ENCODE measurements at places on chromosomes 12 and 14.
A peak's percentile ranks its signal among the peaks of the same experiment; 100 is the strongest.

- DNase-seq, result no peak
- H3K36me3 ChIP-seq, result no peaks in the 10 kb centered on the region
- no peaks in the 10 kb centered on the region for H3K27me3 ChIP-seq
- H3K4me1 ChIP-seq, result no peaks in the 10 kb centered on the region
Measured at GRCh38 chr12:51744235-51744634, 104.3 kb downstream of the FIGNL2 start.

GRCh38 chr12:46360908-46361666 lies 11.5 kb downstream of the SLC38A2 start:
- peak overlapping the region; percentile 51 for H3K27ac ChIP-seq
- peak; percentile 80 for DNase-seq
- no peaks in the 10 kb centered on the region for H3K27me3 ChIP-seq
- H3K4me3 ChIP-seq, result no peak overlapping the region

DNA sequence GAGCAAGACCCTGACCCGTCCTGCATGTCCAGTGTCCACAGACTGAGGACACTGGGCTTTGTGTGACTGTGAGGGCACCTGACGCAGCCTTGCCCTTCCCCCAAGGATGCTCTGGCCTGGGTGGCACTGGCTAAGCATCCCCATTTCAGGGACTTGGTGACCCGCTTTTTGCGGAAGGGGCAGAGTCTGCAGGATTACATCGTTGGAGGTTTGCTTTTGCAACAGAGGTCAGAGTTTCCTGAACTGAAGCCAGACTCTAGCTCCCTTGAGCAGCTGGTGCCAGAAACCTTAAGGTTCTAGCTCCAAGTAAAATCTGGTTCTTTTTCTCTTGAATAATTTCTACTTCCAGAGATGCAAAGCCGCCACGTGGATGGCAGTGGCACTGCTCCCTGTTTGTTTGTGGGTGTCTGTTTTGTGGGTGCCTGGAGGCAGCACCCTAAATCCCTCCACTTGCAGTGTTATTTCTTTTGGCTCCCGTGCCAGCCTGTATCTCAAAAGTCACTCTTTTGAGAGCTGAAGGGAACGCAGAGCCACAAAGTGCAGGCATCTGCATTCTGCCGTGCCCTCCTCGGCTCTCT lies 184.7 kb downstream of the TSPAN9 start:
- no peaks in the 10 kb centered on the region for H3K36me3 ChIP-seq
- H3K4me3 ChIP-seq, result no peak overlapping the region
- DNase-seq, result no peak
- H3K27ac ChIP-seq, result no peak overlapping the region
- no peaks in the 10 kb centered on the region for H3K4me1 ChIP-seq

DNA sequence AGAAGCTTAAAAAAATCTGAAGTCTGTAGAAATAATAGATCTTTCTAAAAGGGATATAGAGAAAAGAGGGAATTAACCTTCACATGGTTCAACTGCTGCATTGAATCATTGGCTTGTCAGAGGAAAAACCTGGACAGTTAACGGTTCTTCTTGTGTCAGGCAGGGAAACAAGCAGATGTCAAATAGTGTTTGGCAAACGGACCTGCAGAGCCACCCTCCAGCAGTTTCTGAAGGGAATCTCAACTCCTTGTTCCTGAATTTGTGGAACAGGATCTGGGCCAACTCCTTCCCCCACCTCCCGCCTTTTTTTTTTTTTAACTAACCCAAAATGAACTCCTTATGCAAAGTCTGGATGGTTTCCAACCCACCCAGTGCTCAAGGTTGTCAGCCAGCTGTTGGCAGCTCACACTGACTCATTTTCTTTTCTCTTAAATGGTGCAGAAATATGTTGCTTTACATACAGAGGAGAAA lies 187.3 kb downstream of the CAND1 start:
- H3K36me3 ChIP-seq, result no peaks in the 10 kb centered on the region
- peaks cover 18% of the 10 kb centered on the region for H3K4me1 ChIP-seq
- H3K27ac ChIP-seq, result no peak overlapping the region
- H3K27me3 ChIP-seq, result no peaks in the 10 kb centered on the region
- no peak overlapping the region for H3K4me3 ChIP-seq

DNA sequence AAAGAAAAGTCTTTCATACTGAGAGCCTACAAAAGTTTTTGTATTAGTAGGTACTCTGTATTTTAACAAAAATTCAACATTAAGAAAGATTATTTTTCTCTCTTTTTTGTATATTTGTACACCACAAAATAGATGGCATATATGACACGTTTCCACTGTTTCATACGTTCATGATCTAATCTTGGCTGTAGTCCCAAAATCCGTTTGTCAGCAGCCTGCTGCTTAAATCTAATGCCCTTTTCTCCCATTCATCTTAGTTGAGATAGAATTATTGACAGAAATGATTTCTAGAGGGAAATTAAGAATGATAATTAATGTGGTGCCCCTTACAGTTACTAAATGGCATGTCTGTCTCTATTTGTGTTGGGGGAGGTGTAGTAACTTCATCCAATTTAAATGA lies 140.7 kb upstream of the NOVA1 start:
- no peak overlapping the region for H3K27ac ChIP-seq
- no peak overlapping the region for H3K4me3 ChIP-seq
- H3K27me3 ChIP-seq, result no peaks in the 10 kb centered on the region
- H3K4me1 ChIP-seq, result no peaks in the 10 kb centered on the region
- DNase-seq, result no peak

GRCh38 chr14:60655898-60656685 lies 6.8 kb upstream of the SIX1 start:
- H3K27me3 ChIP-seq, result peaks cover 16% of the 10 kb centered on the region
- no peak overlapping the region for H3K27ac ChIP-seq
- no peaks in the 10 kb centered on the region for H3K36me3 ChIP-seq
- no peaks in the 10 kb centered on the region for H3K4me1 ChIP-seq
- peak overlapping the region; percentile 70 for H3K4me3 ChIP-seq

- no peaks in the 10 kb centered on the region for H3K4me1 ChIP-seq
- H3K36me3 ChIP-seq, result no peaks in the 10 kb centered on the region
- DNase-seq, result no peak
- no peaks in the 10 kb centered on the region for H3K27me3 ChIP-seq
Measured at GRCh38 chr12:102408487-102409297, 71.7 kb downstream of the IGF1 start.

GRCh38 chr12:112514926-112515642 lies 96.3 kb downstream of the PTPN11 start:
- no peak overlapping the region for H3K27ac ChIP-seq
- no peaks in the 10 kb centered on the region for H3K27me3 ChIP-seq
- no peaks in the 10 kb centered on the region for H3K36me3 ChIP-seq
- no peak overlapping the region for H3K4me3 ChIP-seq
- no peak for DNase-seq
- no peaks in the 10 kb centered on the region for H3K4me1 ChIP-seq

DNA sequence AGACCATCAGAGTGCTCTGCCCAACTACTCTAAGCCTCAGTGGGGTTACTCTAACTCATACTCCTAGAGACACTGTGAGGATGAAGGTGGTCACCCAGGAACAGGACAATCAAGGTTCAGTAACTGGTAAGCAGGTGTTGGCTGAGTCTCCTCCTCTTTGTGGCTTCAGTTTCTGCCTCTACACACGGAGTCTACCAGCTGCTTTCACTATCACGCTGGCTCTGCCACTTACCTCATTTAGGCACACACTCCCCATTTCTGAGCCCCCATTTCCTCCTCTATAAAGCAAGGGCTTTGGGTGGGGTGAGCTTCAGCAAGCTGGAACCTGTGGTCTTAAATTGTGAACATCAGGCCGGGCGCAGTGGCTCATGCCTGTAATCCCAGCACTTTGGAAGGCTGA lies 7.3 kb upstream of the TCHP start:
- H3K27me3 ChIP-seq, result no peaks in the 10 kb centered on the region
- DNase-seq, result peak; percentile 75
- H3K36me3 ChIP-seq, result no peaks in the 10 kb centered on the region

GRCh38 chr12:122207391-122207790 lies 3.9 kb downstream of the B3GNT4 start:
- no peaks in the 10 kb centered on the region for H3K27me3 ChIP-seq
- H3K4me3 ChIP-seq, result no peak overlapping the region
- DNase-seq, result no peak
- no peak overlapping the region for H3K27ac ChIP-seq

GRCh38 chr12:123444092-123445026 lies 7.9 kb upstream of the RILPL2 start:
- H3K36me3 ChIP-seq, result no peaks in the 10 kb centered on the region
- no peaks in the 10 kb centered on the region for H3K27me3 ChIP-seq
- DNase-seq, result no peak
- no peak overlapping the region for H3K27ac ChIP-seq
- no peaks in the 10 kb centered on the region for H3K4me1 ChIP-seq
- no peak overlapping the region for H3K4me3 ChIP-seq

DNA sequence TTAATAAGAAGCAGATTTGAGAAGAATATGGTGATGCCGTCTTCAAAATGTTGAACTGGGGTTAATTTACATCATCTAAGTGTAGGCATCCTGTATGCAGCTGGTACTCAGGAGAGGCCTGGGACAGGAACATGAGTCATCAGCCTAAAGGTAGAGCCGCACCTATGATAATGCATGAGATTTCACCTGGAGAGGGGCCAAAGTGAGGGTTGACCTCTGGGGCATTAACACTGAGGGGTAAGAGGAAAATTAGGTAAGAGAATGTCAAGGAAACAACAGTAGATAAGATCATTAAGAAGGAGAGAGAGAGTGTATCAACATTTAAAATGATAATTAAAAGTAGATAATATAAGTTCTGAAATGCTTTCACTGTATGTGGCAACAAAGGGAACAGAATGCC lies 20.2 kb upstream of the SSTR1 start:
- no peak overlapping the region for H3K27ac ChIP-seq
- H3K27me3 ChIP-seq, result no peaks in the 10 kb centered on the region
- H3K36me3 ChIP-seq, result no peaks in the 10 kb centered on the region
- H3K4me3 ChIP-seq, result no peak overlapping the region

DNA sequence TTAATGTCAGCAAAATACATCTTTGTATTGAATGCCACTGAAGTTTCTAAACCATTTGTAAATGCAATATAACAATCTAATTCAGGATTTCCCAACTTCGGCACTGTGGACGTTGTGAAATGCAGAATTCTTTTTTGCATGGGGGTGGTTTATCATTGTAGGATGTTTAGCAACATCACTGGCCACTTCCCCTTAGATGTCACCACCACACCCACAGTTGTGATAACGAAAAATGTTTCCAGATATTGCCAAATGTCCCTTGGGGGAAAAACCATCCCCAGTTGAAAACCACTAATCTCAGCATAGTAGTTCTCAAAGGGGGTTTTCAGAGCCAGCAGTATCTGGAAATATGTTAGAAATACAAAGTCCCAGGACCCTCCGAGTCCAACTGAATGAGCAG lies 203.3 kb downstream of the NAV3 start:
- no peaks in the 10 kb centered on the region for H3K27me3 ChIP-seq
- H3K27ac ChIP-seq, result no peak overlapping the region
- DNase-seq, result no peak
- no peaks in the 10 kb centered on the region for H3K36me3 ChIP-seq
- H3K4me1 ChIP-seq, result no peaks in the 10 kb centered on the region
- H3K4me3 ChIP-seq, result no peak overlapping the region

DNA sequence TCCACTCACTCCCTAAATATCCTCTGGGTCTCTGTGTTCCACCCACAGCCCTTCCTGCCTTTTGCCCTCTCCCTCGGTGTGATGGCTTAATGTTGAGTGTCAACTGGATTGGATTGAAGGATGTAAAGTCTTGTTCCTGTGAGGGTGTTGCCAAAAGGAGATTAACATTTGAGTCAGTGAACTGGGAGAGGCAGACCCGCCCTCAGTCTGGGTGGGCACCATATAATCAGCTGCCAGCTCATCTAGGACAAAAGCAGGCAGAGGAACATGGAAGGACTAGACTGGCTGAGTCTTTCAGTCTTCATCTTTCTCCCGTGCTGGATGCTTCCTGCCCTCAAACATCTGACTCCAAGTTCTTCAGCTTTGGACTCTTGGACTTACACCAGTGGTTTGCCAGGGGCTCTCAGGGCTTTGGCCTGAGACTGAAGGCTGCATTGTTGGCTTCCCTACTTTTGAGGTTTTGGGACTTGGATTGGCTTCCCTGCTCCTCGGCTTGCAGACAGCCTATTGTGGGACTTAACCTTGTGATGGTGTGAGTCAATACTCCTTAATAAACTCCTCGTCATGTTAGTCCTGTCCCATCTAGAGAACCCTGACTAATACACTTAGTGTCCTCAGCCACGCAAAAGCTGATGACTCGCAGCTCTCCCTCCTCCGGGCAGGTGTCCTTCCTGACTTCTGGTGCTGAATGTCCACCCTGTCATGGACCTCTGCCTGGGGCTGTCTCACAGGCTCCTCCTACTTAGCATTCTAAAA lies 5.9 kb downstream of the DGLUCY start:
- no peaks in the 10 kb centered on the region for H3K27me3 ChIP-seq
- H3K4me1 ChIP-seq, result 0 out of 2 replicates have a peak, but pooled peaks cover 3% of the 10 kb centered on the region
- H3K27ac ChIP-seq, result no peak overlapping the region
- no peak for DNase-seq
- H3K36me3 ChIP-seq, result no peaks in the 10 kb centered on the region

DNA sequence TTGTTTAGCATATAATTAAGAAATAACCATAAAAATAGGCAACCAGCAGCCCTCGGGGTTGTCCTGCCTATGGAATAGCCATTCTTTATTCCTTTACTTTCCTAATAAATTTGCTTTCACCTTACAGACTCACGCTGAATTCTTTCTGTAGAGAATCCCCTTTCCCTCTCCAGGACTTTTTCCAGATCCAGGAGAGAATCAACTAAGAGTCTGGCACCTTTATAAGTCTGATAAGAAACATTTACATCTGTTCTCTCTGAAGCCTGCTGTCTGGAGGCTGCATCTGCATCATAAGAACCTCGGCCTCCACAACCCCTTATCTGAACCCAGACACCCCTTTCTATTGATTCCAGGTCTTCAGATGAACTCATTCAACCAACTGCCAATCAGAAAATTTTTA lies 32.3 kb downstream of the RIMBP2 start:
- H3K4me1 ChIP-seq, result no peaks in the 10 kb centered on the region
- no peak overlapping the region for H3K27ac ChIP-seq
- no peaks in the 10 kb centered on the region for H3K27me3 ChIP-seq

- no peaks in the 10 kb centered on the region for H3K4me1 ChIP-seq
Measured at GRCh38 chr14:76304536-76305267, 71.2 kb upstream of the ESRRB start.

DNA sequence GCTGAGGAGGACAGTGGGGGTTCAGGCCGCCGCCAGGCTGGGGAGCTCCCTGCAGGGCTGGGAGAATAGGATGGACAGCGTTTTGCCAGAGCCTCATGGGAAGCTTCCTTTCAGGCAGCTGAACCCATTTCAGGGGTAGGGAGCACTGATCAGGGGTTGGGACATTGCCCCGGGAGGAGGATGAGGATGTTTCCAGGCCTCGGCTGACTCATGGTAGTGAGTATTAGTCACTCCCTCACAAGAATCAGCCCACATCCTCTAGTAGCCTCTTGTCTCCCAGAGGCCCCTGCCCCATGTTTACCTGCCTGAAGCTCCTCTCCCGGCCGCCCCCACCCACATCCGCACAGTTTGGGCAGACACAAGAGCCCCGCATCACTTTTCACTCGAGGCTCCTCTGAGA lies 89.8 kb downstream of the ZFP36L1 start:
- no peaks in the 10 kb centered on the region for H3K4me1 ChIP-seq
- DNase-seq, result no peak
- no peaks in the 10 kb centered on the region for H3K27me3 ChIP-seq
- H3K4me3 ChIP-seq, result no peak overlapping the region
- no peak overlapping the region for H3K27ac ChIP-seq

- no peaks in the 10 kb centered on the region for H3K4me1 ChIP-seq
- H3K36me3 ChIP-seq, result no peaks in the 10 kb centered on the region
- no peak overlapping the region for H3K27ac ChIP-seq
- no peak overlapping the region for H3K4me3 ChIP-seq
- no peak for DNase-seq
- H3K27me3 ChIP-seq, result no peaks in the 10 kb centered on the region
Measured at GRCh38 chr14:100994756-100995330, 91.3 kb upstream of the RTL1 start.

Measured in MM.1S (cell line).